ENCODE measurements at places on chromosomes 12 and 14.
A peak's percentile ranks its signal among the peaks of the same experiment; 100 is the strongest.

DNA sequence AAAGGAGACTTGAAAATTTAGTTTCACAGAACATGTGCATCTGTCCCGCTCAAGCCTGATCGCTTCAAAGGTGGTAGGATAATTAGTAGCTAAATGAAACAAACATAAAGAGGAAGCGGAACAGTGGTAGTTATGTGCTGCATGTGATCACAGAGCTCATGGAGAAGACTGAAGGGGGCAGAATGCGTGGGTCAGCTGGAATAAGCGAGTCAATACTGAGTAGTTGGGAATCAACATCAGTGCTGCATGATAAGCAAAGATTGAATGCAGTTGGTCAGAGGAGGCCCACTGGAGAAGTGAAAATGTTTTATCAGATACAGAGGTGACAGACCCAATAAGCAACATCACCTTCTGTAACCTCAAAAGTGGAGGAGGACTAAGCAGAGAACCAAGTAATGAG is 95.1 kb upstream of the RFX4 start:
- DNase-seq, result no peak

GRCh38 chr14:73003681-73004080 is 23.2 kb downstream of the ZFYVE1 start:
- DNase-seq, result no peak

GRCh38 chr12:120584343-120585149 is 3.3 kb upstream of the POP5 start:
- peak; percentile 53 for DNase-seq

- DNase-seq, result no peak
Measured at GRCh38 chr12:67534681-67535080, 113.9 kb upstream of the DYRK2 start.

- no peak for DNase-seq
Measured at GRCh38 chr14:78359581-78359980, 189.4 kb downstream of the NRXN3 start.

- no peak for DNase-seq
Measured at GRCh38 chr14:60632257-60632656, 17.0 kb downstream of the SIX1 start.

- no peak for DNase-seq
Measured at GRCh38 chr14:20609215-20610001, 18.2 kb upstream of the RNASE12 start.

DNA sequence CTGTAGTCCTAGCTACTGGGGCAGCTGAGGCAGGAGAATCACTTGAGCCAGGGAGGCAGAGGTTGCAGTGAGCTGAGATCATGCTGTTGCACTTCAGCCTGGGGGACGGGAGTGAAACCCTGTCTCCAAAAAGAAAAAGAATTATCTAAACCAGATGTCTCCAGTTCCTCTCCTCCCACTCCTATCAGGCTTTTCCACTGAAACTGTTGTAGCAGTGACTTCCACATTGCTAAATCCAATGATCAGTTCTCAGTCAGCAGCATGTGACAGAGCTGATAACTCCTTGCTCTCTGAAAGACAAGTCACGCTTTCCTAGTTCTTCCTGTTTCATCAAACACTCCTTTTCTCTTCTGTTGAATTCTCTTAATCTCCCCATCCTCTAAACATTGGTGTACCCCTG is 8.6 kb downstream of the SLC38A6 start:
- DNase-seq, result no peak

GRCh38 chr12:19430988-19431387 is 8.3 kb upstream of the AEBP2 start:
- DNase-seq, result no peak

DNA sequence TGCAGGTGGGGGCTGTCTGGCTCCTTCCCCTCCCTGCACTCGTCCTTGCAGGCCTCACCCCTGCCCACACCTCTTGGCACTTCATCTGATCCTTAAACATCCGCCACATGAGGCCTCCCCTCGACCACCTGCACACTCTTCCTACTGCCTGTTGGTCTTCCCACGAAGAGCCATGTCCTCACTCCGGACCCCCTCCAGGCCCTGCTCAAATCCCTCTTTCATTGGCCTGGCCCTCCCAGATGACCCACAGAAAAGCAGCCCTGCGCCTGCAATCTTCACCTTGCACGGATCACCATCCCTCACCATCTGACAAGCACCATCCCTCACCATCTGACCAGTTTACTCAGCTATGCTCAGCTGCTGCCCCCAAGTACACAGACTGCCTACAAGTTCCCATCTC is 193.6 kb downstream of the BCL11B start:
- DNase-seq, result no peak

- DNase-seq, result no peak
Measured at GRCh38 chr14:36627981-36628380, 33.7 kb upstream of the PAX9 start.

GRCh38 chr12:55845785-55846496 is 3.2 kb upstream of the MMP19 start:
- no peak for DNase-seq

DNA sequence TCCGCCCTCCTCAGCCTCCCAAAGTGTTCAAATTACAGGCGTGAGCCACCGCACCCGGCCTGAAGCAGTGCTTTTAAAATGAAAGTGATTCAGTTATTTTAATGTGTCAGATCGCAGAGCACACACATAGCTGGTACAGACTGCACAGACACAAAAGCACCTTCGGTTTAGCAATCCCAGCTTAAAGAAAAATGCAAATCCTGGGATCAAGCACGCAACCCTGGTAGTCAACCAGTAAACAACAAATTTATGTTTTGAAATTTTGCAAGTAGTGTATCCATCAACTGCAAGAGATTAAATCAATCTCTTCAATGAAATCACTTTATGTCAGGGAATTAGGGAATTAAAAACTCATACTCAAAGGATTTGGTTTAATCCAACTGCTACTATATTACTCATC is 28.4 kb downstream of the SLC38A1 start:
- no peak for DNase-seq

GRCh38 chr12:90254796-90255195 is 546.2 kb upstream of the ATP2B1 start:
- DNase-seq, result no peak

- no peak for DNase-seq
Measured at GRCh38 chr14:71380271-71380670, 473.0 kb downstream of the PCNX1 start.

DNA sequence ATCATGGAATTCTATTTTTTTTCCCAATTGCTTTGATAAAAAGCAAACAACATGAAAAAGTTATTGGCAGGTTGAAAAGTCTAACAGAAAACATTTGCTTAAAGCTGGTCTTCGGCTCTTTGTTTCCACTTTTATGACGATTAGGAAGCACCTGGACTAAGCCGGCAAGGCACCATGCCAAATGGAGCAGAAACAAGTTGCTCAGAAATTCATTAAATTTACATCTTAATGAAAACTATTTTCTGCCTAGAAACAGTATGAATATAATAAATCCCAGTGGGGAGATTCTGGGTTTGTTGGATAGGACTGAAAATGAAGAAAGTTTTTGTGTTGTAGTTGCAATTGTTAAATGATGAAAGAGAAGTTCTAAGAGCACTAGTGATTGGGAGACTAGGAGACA is 51.4 kb upstream of the OR9K2 start:
- DNase-seq, result no peak

DNA sequence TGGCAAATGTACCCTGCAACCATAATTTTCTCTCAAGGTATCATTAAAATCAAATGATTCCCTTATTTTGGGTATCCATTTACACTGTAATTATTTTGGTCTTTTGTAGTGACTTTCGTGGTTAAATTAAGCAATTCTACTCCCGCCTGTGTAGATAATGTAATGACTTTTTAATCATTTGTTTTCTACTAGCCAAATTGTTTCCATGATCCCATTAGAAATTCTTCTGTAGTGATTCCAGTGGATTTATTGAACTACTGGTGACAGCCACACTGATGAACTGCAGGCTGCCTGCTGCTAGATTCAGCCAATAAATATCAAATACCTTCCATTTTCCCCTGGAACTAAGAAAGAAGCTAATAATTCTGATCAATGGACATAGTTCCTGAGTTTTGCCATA is 96.0 kb downstream of the WIF1 start:
- DNase-seq, result no peak

DNA sequence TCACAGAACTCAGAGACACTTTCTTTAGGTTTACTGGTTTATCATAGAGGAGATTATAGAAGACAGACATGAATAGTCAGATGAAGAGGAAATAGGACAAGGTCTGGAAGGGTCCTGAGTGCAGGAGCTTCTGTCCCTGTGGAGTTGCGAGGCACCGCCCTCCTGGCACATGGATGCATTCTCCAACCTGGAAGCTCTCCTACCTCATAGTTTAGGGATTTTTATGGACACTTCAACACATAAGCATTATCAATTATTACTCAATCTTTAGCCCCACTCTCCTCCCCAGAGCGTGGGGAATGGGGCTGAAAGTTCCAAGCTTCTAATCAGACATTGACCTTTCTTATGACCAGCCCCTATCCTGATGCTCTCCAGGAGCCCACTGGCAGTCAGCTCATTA is 12.6 kb upstream of the KRT7 start:
- no peak for DNase-seq

DNA sequence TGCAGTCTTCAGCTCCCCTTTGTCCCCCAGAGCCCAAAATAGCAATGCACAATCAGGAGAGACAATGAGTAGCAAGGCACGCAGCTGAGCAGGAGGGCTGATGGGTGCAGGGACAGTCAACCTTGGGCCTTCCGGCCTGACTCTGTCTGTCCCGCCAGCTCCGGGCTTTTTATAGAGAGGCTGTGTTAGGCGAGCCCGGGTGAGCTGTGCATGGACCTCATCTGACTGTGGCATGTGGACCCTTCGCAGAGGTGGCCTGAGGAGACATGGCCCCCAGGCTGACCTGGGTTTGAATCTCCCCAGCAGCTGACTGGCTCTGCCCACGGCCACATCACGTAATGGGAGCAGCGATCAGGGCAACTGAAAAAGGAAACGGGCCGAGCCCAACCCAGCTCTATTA is 177.9 kb downstream of the TSPAN9 start:
- no peak for DNase-seq

DNA sequence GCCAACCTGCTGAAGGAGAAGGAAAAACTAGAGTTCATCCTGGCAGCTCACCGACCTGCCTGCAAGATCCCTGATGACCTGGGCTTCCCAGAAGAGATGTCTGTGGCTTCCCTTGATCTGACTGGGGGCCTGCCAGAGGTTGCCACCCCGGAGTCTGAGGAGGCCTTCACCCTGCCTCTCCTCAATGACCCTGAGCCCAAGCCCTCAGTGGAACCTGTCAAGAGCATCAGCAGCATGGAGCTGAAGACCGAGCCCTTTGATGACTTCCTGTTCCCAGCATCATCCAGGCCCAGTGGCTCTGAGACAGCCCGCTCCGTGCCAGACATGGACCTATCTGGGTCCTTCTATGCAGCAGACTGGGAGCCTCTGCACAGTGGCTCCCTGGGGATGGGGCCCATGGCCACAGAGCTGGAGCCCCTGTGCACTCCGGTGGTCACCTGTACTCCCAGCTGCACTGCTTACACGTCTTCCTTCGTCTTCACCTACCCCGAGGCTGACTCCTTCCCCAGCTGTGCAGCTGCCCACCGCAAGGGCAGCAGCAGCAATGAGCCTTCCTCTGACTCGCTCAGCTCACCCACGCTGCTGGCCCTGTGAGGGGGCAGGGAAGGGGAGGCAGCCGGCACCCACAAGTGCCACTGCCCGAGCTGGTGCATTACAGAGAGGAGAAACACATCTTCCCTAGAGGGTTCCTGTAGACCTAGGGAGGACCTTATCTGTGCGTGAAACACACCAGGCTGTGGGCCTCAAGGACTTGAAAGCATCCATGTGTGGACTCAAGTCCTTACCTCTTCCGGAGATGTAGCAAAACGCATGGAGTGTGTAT is 2.4 kb downstream of the FOS start:
- DNase-seq, result no peak

GRCh38 chr14:26709019-26709418 is 111.2 kb upstream of the NOVA1 start:
- DNase-seq, result no peak

- no peak for DNase-seq
Measured at GRCh38 chr14:22466491-22466890, 122.5 kb downstream of the DAD1 start.

DNA sequence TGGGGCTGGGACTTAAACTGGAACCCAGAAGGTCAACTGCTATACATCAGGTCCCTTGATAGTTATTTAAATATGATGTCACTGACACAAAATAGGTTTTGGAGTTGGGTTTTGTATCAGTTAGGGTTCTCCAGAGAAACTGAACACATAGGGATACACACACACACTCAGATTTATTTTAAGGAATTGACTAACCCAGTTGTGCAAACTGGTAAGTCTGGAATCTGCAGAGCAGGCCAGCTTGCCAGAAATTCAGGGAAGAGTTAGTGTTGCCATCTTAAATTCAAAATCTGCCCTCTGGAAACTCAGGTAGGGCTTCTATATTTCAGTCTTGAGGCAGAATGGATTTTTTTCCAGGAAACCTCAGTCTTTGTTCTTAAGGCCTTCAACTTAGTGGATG is 36.9 kb downstream of the MAPK1IP1L start:
- DNase-seq, result no peak

DNA sequence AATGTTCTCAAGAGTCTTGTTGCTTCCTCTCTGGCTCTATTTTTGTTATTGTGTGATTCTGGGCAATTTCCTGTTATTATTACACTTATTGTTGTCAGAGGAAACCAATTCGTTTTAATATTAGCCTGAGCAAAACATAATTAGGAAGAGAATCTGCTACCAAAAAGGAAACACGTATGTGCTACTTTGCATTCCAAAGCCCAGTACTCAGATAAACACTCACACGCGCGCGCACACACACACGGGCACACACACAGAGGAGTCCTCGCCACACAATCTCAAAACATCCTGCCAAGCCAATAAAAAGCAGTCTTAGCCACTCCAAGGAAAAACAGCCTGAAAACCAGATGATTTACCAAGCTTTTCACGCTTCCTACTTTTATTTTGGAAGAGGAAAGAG is 400.7 kb downstream of the NUAK1 start:
- DNase-seq, result no peak

DNA sequence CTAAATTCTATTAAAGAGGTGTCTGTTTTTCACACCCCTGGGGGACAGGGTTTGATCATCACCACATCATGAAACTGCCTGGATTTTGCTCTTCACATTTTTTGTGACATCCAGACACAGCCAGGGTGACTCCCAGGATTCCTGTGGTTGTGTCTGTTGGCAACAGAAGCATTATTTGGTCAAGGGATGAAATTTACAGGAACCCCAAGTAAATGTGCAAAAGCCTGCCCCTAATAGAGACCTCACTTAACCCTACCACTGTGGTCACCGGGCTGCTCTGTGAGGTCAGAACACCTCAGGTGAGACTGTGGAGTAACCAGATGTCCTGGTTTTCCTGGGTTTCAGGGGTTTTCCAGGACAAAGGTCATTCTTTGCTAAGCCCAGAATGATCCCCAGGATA is 103.8 kb downstream of the DAD1 start:
- DNase-seq, result no peak

DNA sequence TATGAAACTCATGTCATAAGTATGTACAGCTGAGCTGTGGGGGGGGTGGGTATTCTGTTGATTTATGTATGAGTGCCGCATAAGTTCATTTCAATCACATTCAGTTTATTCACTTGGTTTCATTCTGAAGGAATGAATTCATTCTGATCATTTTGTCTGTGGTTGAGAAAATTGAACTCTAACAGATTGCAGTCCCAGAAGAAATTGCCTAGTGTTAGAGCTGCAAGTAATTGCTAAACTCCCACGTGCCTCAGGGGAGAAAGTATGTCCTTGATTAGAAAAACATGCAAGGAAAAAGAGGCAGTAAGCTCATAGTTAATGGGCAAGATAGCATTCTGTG is 442.4 kb upstream of the MGAT4C start:
- DNase-seq, result no peak

Data from stimulated activated CD4-positive, alpha-beta T cell treated with anti-CD3 and anti-CD28 coated beads, Interleukin-1b, Interleukin-23, amount 100 ng/mL, for 4 hours (primary cell).